ENCODE measurements at places on chromosomes 6 and 20.

- DNase-seq = no peak
Measured at GRCh38 chr6:1526398-1527072, 83.2 kb upstream of the FOXC1 start.

- DNase-seq = peak; percentile 6
Measured at GRCh38 chr20:21719592-21720214, 14.2 kb downstream of the PAX1 start.

DNA sequence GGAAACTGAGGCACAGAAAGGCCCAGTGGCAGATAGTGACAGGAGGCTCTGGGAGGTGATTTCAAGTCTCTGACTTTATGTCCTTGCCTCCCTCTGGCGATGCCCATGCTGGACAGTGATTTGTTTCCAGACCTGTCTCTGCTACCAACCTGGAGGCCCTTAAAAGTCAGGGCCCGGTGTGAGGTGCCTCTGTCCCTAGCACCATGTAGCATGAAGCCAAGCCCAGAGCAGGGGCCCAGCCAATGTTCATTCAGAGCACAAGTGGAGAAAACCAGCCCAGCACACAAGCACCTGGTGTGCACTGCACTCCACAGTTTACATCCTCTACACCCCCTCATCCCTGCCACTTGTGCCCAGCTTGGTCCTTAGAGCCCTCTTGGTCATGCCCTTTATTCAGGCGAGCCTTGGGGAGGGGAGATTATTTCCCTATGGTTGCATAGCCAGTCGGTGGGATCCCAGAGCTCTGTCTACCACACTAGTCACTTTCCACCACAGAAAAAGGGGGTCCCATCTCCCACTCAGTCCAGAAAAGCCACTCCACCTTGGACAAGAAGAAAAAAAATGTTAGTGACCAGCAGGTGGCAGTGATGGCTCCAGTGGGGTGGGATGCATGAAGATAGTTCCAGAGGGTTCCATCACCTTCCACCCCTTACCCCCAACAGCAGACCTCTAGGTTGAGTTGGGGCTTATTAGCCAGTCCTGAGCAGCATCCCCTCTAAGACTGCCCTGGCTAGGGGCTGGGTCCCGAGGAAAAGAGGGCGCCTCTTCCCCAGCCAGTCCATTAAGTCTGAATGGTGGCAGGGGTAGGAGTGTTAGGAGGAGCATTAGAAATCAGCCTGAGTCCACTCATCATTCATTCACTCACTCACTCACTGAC, 30.9 kb downstream of the KIAA1755 start:
- DNase-seq = no peak

DNA sequence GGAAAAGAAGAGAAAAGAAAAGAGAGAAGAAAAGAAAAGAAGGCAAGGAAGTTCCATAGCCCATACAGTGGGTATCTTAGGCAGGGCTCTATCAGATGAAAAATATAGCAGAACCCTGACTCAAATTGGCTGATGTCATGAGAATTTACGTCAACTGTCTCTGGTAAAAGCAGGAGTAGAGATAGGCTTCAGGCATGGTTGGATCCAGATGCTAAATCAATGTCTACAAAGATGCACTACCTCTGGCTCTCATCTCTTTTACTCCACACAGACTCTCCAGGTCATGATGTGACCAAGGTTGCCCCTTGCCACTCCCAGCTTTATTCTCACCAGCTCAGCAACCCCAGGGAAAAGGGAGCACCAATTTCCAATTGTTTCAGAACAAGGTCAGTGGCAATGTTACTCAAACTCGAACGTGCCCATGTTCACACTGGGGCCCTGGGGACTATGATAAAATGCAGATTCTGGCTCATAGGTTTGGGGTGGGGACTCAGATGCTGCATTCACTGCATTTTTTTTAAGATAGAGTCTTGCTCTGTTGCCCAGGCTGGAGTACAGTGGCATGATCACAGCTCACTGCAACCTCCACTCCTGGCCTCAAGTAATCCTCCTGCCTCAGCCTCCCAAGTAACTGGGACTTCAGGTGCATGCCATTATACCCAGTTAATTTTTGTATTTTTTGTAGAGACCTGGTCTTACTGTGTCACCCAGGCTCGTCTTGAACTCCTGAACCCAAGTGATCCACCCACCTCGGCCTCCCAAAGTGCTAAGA, 33.4 kb upstream of the PTGIS start:
- no peak for DNase-seq

DNA sequence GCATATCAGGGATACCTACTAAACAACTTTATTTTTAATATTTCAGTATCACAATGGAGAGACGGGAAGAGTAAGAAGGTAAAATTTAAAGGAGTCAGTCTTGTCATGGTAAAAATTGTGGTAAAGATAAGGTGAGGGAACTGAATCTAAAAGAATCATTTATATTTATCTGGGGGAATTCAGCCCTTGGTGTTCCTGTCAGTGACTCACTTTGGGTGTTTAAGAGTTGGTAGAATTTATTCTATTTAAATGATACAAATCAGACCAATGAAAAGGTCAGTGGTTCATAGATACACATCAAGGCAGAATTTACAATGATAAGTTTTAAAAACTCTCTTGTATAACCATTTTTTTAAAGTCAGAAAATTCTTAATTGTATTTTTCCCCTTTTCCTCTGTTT, 164.4 kb downstream of the CDKAL1 start:
- DNase-seq = no peak

GRCh38 chr6:410555-411395, 19.2 kb downstream of the IRF4 start:
- DNase-seq = no peak

- no peak for DNase-seq
Measured at GRCh38 chr20:14888134-14888533, 550.7 kb upstream of the FLRT3 start.

DNA sequence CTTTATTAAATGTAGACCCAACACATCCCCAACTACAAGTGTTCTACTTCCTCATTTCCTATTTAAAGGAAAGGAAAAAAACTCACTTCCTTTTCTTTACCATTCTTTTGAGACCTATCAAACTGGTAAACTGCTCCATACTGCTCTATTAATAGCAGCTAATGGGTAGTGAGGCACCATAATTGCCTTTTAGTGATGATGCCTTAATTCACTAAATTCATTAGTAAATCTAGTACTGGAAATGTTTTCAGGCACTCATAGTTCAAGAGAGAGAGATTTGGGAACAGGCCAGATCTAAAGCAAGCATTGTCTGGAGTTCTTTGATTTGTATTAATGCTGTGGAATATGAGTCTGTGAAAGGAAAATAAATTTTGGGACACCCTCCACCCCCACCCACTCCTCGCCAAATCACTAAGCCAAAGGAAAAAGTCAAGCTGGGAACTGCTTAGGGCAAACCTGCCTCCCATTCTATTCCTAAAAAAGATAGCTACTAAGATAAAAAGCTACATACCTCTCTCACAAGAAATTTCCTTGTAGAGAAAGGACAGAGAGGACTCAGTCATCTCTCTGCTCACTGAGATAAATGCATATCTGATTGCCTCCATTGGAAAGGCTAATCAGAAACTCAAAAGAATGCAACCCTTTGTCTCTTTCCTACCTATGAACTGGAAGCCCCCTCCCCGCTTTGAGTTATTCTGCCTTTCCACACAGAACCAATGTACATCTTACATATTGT, 13.6 kb upstream of the IBTK start:
- DNase-seq = no peak
